ENCODE measurements at places on chromosomes 1 and 21.

DNA sequence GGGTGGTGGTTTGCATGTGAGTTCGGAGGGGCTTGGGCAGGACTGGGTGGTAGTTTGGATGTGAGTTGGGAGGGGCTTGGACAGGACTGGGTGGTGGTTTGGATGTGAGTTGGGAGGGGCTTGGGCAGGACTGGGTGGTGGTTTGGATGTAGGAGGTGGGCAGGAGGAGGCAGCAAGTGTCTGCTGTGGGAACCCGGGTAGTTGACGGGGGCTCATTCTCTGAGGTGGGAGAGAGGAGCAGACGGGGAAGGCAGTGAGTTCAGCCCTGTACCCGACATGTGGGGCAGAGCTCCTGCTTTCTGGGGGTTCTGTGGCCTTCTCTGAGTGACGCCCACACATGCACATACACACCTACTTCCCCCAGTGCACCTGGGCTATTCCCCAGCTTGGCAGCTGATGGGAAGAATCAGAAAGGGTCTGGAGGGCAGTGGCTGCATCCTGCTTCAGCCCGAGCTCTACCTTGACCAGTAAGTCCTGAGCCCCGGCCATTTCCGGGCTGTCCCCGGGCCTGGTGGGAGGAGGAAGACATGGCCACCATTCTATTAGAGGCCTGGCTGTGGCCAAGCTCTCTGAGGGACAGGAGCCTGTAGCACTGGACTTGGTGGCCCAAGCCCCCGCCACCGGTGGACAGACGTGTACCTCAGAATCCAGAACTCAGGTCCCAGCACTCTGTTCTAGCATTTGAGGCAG lies 58.1 kb downstream of the EDN2 start:
- no peak for DNase-seq

- peak; percentile 90 for DNase-seq
Observed at GRCh38 chr1:167447521-167448136, 70.7 kb downstream of the CD247 start.

DNA sequence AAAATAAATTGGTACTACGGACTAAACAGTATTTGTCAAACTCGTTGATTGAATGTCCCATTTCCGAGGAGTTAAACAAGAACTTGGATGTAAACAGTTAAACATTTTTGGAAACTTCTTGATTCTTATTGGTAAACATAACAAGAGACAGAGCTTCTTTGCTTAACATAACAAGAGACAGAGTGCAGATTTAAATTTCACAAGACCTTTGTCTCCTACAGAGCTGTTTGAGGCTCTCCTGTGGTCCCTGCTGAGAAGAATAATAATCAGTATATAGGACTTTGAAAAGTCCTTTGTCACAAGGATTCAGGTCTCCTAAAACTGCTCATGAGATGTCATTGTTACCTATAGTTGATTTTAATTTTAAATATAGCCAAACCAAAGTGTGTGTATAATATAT lies 170.6 kb upstream of the C21orf91 start:
- DNase-seq = no peak

GRCh38 chr1:205354259-205355074 lies 2.3 kb downstream of the KLHDC8A start:
- DNase-seq = peak; percentile 84

DNA sequence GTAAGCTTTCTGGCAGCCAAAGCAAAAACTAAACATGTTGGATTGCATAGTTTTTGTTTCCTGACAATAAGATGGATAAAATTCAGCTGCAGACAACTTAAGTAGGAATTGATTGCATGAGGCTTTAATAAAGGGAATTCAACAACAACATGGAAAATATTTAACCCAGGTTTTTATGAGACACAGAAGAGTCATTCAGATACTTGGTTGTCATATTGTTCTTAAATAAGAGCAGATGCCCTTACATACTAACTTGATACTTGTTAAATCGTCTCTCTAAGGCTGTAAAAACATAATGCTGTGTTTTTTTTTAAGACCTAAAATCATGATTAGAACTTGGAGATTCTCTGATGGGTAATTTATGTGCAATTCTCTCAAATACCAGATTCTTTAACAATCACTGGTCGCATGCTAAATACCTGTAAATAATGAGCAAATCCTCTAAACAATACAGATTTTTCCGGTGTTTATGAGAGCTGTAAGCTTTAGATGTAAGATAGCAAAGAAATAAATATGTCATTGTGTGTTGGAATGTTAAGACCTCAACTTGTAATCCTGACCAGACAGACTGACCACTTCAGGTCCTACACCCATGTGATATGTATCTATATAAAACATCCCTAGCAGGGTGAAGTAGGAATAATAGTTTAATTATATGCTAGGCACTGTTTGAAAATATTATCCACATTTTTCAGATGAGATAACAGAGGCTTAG lies 37.8 kb upstream of the CD34 start:
- no peak for DNase-seq
